Cardiac fibroblast (primary cell): ENCODE measurements at places on chromosomes 3 and 15.
A peak's percentile ranks its signal among the peaks of the same experiment; 100 is the strongest.

GRCh38 chr3:23129817-23130216, 73.3 kb upstream of the UBE2E2 start:
- peak; percentile 19 for DNase-seq

DNA sequence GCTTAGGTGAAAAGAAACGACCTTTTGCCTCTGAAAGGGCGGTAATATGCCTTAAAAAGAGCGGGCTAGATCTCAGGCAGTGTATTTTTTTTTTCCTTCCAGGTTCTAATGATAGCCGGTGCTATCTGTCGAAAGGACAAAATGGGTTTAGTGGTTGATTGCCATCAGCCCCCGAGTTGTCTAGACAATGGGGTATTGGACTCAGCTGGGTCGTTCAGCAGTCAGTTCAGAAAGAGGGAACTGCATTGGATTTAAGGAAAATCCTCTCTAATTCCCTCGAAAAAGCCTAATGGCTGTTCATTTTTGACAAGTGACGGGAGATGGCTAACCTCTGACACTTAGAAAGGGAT, 728 bp downstream of the EIF2B5 start:
- no peak for DNase-seq

- DNase-seq, result no peak
Measured at GRCh38 chr15:48325400-48325799, 5.8 kb upstream of the DUT start.

DNA sequence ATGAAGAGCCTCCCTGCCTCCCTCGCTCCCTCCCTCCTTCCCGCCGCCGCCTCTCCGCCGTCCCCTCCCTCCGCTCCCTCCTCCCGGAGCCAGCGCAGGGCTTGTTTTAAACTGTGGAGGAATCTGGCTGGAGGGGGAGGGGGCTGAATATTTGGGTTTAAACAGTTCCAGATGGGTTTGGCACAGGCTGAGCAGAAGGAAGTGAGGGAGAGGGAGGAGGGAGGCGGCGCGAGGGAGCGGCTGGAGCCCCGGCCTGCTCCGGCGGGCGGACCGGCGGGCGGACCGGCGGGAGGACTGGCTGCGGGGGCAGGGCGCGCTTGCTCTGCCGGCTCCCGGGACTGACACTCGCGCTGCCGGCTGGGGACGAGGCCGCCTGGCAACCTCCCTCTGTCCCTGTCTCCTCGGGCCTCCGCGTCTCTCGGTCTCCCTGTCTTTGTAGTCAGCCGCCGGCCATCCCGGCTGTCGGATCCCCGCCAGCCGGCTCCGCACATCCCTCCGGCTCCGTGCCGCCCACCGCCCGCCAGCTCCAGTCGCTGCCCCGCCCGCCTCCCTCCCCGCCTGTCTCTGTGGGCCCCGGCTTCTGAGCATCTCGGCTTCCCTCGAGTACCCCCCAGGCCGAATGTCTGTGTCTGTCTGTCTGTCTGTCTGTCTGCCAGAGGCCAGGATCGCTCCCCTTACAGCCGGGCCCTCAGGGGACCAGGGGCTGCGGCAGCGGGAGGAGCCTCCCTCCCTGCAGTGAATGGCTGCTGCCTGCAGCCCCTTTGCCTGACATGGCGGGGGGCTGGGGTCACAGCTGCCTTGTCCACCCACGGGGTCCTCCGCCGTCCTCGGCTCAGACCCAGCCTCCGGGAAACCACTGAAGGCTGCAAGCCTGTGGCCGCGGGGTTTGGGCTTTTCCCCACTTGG, 7.6 kb downstream of the EPHB3 start:
- DNase-seq, result peak; percentile 91

- peak; percentile 42 for DNase-seq
Measured at GRCh38 chr3:163490119-163490518, 1588.2 kb downstream of the SI start.

GRCh38 chr3:21792176-21792575, 41.2 kb upstream of the ZNF385D start:
- no peak for DNase-seq

DNA sequence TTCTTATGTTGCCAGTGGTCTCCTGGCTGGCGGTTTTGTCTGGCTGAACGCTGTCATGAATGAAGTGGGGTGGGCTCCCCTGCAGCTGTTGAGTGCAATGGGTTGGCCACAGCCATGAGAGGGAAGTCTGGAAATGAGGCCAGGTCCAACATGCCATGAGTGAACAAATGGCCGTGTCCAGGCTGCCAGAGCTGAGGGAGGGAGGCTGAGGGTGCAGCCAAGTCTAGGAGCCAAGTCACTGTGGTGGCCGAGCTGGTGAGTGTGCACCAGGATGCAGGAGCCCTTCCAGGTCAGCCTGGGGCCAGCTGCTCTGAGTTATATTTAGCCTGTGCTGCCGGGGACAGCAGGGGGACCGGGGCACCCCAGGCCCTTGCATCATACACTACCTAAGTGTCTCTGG, 24.7 kb upstream of the PRR23E start:
- no peak for DNase-seq

GRCh38 chr3:171591070-171591469, 130.9 kb upstream of the TNIK start:
- DNase-seq, result no peak

GRCh38 chr3:170903123-170903522, 5.3 kb downstream of the EIF5A2 start:
- no peak for DNase-seq

GRCh38 chr3:74693251-74693650, 78.8 kb upstream of the CNTN3 start:
- DNase-seq, result no peak

- peak; percentile 70 for DNase-seq
Measured at GRCh38 chr3:133663569-133664313, 2.0 kb upstream of the TOPBP1 start.

GRCh38 chr15:33074212-33074611, 120.3 kb downstream of the FMN1 start:
- no peak for DNase-seq

- peak; percentile 79 for DNase-seq
Measured at GRCh38 chr3:129599607-129600006, 6.9 kb downstream of the PLXND1 start.

GRCh38 chr3:135865085-135865484, 100.4 kb upstream of the PPP2R3A start:
- DNase-seq, result no peak

DNA sequence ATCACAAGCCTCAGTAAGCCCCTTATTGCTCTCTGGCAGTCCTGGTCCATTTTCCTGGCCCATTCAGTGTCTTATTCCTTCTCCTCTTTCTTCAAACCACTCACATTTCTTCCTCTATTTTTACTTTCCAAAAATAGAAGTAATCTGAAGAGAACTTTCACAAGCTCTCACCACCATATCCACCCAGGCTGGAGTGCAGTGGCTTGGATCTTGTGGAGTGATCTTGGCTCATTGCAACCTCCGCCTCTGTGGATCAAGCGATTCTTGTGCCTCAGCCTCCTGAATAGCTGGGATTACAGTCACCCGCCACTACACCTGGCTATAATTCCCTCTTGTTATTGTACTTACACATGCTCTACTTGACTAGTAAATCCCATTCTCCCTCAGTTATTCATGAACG, 16.8 kb downstream of the ARMC8 start:
- DNase-seq, result no peak

GRCh38 chr15:57190208-57190607, 186.1 kb upstream of the CGNL1 start:
- DNase-seq, result no peak

DNA sequence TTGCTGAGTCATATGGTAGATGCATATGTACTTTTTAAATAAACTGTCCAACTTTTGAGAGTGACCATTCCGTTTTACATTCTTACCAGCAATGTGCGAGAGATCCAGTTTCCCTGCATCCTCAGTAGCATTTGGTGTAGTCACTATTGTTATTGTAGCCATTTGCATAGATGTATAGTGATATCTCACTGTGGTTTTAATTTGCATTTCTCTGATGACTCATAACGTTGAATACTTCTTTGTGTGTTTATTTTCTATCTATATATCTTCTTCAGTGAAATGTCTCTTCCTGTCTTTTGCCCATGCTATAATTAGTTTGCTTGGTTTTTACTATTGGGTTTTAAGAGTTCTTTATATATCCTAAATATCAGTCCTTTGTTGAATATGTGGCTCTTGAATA, 255.7 kb upstream of the GRM7 start:
- no peak for DNase-seq

DNA sequence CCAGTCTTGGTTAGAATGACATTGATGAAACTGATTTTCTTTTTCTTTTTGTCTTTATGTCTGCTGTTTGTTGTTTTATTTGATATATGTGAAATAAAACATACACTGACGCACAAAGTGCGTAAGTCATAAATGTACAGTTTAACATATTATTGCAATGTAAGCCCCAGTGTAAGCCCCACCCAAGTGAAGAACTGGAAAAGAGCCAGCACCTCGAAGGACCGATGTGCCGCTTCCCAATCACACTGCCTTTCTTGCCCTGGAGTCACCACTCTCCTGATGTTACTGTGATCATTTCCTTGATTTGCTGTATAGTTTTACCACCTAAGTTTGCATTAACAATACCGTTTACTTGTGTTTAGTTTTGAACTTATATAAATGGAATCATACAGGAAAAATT, 128.4 kb upstream of the LPP start:
- DNase-seq, result no peak
